ENCODE measurements at places on chromosomes 16 and 17.

DNA sequence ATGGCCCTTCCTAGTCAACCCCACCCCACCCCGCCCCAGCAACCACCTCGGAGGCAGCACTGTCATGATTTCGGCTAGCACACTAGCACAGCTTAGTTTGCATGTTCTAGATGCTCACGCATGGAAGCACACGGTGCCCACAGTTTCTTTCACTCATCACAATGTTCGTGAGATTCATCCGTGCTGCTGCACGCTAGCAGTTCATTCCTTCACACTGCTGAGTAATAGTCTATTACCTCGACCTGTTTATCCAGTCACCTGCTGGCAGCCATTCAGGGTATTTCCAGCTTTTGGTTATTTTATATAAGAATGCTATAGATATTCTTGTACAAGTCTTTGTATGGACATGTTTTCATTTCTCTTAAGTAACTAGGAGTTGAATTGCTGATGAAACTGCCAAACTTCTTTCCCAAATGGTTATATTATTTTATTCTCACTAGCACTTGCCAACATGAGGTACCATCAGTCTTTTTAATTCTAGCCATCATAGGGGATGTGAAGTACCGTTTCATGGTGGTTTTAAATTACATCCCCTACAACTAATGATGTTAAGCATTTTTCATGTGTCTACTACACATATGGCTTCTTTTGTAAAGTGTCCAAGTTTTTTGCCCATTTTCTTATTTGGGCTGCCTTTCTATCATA is 75.7 kb downstream of the CYTH1 start:
- DNase-seq = no peak

- DNase-seq = no peak
Observed at GRCh38 chr17:65048441-65048840, 8.1 kb downstream of the GNA13 start.

DNA sequence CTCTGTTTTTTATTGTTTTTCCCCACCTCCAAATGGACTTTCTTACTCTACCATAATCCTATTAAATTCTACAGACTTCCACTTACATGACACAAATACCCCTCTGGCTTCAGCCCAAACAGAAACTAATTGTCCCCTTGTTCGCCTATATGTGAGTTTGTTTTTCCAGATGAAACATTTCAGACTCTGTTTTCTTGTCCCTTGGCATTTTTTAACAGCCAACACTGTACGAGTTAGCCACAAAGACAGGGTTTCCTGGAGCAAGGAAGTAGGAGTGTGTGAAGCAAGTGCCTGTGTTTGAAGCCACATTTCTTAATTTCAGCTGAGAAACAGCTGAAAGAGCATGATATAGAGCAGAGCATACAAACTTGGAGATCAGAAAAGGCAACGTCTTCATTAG is 382.2 kb upstream of the CDH5 start:
- no peak for DNase-seq

DNA sequence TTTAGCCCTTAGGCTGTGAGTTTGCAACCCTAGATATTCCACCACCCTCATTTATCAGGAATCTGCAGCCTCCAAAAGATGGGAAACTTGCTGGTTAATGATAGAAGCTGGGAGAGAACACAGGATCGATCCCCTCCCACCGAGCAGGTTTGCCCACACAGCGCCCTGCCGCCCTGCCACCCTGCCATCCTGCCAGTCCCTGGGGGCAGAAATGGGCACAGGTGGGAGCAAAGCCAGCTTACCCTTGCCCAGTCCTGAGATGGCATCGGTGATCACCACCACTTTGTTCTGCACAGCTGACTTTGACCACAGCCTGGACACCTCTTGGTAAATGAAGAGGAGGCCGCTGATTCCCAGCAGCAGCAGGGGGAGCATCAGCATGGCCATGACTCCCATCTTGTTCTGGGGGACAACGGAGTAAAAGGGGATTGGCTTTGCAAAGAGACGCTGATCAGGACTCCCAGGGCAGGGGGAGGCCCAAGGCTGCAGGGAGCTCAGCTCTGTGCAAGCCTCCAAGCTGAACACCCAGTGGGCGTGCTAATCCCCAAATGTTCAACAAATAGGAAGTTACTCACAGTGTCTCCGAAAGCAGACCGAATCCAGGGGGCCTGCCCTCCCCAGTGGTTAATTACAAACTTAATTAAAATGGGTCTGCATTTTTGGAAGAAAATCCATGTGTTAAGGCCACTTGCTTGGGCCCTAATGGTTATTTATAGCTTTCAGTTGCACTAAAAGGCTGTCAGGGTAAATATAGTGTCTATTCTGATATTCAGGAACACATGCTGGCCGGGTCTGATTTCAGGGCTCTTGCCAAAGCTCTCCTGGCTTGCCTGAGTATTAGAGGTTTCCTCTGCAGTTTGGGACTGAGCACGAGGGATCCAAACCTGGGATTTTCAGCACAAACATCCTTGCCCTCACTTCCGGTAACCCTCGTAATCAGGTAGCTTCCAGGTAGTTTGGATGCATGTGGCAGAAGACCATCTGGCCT is at the start of gene DHRS7C:
TSS of gene DHRS7C (minus strand) at position 704 of the 988 bp plus-strand sequence. CDS start at position 396, 308 bp downstream.
- DNase-seq = no peak

GRCh38 chr17:56834380-56835263 is 671 bp downstream of the DGKE start:
- DNase-seq = peak; percentile 62

DNA sequence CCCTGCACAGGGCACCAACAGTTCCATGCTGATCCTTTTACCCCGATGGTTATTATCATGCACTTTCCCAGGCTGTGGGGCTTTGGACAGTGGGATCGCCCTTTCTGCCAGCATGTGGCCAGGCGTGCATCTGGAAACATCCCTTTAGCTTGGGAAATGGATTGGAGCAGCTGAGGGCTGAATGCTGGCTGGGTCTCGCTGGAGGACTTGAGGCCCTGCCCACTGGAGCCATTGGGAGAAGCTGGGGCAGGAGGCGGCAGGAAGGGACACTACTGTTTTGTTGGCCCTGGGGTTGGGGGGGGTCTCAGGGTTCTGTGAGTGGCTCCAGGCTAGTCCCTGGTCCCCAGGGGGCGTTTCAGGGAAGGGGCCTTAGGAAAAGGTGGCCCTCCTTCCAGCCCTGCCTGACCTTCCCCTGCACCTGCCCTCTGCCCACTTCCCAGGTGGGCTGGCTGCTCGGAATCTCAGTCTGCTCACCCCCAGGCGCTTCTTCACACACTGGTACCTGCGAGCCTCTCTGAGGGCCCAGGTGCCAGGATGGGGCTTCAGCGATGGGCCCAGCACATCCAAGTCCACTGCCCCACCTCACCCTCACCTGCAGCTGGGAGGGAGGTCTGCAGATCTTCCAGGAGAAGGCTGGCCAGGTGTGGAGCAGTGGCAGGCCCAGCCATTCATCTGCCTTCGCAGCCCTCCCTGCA is 1.6 kb upstream of the ADGRG3 start:
- DNase-seq = no peak

GRCh38 chr16:79863128-79864031 is 262.8 kb upstream of the MAF start:
- DNase-seq = no peak

DNA sequence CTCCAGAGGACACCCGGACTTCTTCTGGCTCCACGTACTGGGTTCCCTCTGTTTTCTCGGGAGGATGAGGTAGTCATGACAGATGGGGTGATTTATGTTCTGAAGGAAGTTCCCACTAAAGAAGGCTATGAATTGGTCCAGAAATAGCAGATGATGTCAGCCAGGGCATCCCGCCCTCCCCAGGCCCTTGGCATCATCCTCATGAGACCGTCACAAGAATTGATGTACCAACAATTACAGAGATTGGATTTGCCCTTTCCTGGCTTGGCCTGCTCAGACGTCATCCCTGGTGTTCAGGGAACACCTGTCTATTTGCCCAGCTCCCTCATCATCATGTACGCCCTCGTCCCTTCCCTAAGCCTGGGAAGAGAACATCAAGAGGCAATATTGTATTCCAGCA is 102.8 kb upstream of the CCL1 start:
- no peak for DNase-seq

DNA sequence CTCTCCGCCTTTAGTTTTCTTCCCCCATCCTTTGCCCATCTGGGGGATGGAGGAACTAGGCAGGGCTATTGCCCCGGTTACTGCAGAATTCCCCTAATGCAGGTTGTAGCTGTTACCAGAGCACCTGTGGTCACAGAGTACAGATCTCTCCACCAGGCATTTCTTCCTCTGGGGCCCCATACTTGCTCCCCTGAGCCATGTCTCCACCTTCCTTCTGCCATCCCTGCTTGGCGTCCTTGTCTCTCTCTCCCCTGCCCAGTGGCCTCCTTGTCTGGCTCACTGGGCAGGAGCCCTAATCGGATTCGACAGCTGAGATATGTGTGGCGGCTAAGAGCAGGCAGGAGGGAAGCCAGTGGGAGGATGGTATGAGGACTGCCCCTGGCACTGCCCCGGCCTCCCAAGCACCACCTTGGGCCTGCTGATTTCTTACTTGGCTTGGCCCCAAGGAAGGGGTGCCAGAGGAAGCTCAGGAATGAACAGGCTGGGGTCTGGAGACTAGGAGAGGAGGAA is 2.0 kb downstream of the RARA start:
- no peak for DNase-seq

GRCh38 chr16:13401641-13402040 is 500.2 kb downstream of the SHISA9 start:
- DNase-seq = no peak

GRCh38 chr17:46100590-46100989 is 92.6 kb downstream of the KANSL1 start:
- no peak for DNase-seq
